Cortex of kidney (tissue), 1 donor: ENCODE measurements at places on chromosomes 7 and 10.

GRCh38 chr10:43299579-43299978, 32.7 kb upstream of the RASGEF1A start:
- DNase-seq: no peak

GRCh38 chr7:113374955-113375354, 256.6 kb upstream of the SMIM30 start:
- no peak for DNase-seq

- DNase-seq: no peak
Measured at GRCh38 chr7:99839287-99840021, 11.6 kb downstream of the CYP3A43 start.

DNA sequence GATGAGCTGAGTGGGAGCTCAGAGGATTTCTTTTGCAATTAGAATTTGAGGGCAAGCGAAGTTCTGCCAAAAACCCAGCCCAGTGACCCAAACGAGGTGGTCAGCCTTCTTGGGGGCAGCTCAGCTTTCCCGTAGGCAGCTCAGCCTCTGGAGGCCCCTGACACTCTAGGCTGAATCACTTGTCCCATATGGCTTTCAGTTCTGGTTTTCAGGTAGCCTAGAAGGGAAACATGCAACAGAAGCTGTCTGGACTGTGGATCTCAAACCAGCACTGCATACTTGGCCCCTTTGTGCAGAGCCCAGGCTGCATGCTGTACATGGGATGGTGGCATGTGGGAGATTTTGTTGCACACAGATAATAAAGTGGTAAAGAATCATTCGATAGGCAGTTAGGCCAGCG, 322.8 kb downstream of the ANKRD30A start:
- no peak for DNase-seq

DNA sequence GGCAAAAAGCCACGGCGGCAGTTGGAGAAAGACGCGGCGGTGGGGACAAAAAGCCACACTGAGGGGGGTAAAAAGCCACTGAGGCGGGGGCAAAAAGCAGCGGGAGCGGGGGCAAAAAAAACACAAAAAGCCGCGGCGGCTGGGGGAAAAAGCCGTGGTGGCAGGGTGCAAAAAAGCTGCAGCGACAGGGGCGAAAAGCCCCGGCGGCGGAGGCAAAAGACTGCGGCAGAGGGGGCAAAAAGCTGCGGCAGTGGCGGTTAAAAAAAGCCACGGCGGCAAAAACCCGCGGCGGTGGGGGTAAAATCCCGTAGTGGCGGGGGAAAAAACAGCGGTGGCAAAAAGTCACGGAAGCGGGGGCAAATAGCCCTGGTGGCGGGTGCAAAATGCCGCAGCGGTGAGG, 527.3 kb downstream of the ZNF33B start:
- DNase-seq: no peak

- DNase-seq: no peak
Measured at GRCh38 chr7:5686131-5686530, 95.3 kb downstream of the RNF216 start.

DNA sequence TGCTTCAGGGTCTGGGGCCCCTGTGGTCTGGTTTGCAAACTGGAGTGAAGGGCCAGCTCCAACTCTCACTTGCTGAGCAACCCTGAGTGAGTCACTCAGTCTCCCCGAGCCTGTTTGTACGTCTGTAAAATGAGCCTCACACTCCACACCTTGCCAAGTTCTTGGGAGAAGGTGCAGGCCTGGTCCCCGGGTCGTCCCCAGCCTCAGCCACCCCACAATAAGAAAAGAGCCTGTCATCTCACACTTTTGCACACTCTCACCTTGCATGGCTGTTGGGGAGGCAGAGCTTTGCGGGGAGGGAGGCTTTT, 5.2 kb downstream of the GRIFIN start:
- no peak for DNase-seq

DNA sequence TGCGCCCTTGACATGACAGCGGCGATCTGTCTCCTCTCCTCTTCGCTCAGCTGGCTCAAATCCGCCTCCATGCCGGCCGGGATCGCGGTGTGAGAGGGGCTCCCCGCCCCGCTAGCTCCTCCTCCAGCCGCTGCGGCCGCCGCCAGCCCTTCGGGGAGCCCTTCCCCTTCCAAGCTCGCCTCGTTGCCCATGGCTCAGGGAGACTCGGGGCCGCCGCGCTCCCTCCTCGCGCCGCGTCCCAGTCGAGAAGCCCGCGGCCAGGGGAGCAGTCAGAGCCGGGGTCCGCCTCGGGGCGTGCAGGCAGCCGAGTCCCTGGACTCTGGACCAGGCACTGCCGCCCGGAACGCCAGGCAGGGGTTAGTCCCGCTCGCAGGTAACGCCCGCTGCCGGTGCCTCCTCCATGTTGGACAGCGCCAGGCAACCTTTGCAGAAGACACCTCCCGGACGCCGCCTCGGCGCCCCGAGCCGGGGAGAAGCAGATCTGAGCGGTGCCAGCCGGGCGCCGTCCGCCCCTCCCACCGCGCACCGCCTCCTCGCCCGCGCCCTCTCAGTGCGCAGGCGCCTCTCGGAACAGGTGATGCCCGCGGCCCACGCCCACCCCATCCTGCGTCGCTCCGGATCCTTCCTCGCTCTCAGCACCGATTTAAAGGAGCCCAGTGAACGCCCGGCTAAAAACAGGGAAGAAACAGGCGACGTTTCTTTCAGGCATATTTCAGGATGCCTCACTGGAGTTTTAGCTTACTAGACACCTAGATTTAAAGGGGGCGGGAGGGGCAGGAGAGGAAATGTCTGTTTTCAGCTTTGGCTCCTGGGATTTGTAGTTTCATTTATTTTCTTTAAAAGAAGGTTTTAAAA, at the start of gene PCLO:
Gene PCLO, minus strand, starts transcription at position 483 of the 855 bp plus-strand sequence. Its CDS starts 292 bp downstream, at position 191.
- peak; percentile 75 for DNase-seq

GRCh38 chr10:670990-671389, 18.5 kb downstream of the DIP2C start:
- no peak for DNase-seq
